Iris pigment epithelial cell (primary cell): ENCODE measurements at places on chromosomes 5 and 9.

GRCh38 chr5:153159616-153160015 is 330.9 kb upstream of the GRIA1 start:
- peak; percentile 23 for DNase-seq

GRCh38 chr5:143624465-143624864 is 187.5 kb upstream of the HMHB1 start:
- DNase-seq = no peak

DNA sequence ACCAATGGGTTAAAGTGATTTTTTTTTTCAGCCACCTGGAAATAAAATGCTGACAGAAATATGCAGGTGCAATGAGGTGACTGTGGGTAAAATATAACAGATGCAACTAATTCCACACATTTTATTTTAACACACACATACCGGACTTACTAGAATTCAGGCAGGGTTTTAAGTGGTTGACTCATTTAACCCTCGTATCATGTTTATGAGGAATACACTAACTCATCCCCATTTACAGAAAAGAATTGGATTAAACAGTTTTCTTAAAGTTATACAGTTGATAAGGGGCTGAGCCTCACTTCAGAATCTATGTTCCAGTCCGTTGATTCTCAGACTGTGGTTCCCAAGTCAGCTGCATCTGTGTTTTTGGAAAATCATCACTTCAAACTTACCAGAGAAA is 207.5 kb downstream of the CHSY3 start:
- no peak for DNase-seq

DNA sequence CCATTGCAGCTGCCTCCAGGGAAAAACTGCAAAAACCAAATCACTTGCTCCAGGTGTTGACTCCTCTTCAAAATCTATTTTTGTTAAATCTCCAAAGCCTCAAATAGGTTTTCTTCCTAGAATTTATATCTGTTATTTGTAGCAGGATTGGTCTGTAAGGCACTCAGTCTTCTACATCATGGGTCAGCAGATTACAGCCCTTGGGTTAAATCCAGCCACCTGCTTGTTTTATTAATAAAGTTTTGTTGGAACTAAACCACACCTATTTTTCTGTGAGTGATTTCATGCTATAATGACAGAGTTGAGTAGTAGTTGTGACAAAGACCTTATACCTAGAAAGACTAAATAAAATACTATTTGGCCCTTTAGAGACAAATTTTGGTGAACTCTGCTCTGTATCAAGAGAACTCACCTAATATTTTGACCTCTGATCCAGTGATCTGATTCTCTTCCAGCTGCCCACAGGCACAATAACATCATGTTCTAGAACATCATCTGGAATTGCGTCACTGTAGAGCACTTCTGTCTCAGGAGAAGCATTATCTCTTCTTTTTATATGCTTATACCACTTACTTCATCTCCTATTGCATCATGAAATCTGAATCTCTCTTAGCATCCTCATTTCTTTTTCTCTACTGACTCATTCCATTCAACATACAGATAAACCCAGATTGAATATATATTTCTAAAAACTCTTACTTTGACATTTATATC is 130.1 kb downstream of the RPS23 start:
- DNase-seq = peak; percentile 96

DNA sequence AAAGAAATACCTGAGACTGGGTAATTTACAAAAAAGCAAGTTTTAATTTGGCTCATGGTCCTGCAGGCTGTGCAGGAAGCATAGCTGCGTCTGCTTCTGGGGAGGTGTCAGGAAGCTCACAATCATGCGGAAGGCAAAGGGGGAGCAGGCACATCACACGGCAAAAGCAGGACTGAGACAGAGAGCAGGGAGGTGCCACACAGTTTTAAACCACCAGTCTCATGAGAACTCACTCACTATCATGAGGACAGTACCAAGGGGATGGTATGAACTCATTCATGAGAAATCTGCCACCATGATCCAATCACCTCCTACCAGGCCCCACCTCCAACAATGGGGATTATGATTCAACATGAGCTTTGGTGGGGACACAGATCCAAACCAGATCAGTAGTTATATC is 96.2 kb downstream of the OSTF1 start:
- peak; percentile 10 for DNase-seq

GRCh38 chr5:120092649-120093048 is 371.5 kb upstream of the PRR16 start:
- no peak for DNase-seq

- DNase-seq = no peak
These were observed 62.2 kb upstream of the ST8SIA4 start for GRCh38 chr5:100965291-100965690.

DNA sequence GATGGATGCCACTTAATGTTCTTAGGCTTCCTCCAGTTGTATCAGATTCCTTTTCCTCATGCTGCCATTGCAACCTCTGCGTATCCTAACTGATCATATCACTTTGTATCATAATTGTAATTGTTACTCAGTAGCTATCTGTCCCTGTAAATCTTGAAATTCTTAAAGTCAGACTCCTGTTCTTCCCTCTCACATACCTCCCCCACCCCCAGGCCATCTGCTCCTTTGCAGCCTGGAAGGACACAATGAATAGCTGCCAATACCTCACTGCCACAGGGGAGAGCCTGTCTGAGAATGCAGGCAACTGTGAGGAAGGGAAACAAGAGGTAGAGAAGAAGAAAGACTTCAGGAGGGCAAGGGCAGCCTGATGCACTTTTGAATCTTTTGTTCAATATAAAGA is 228.5 kb downstream of the ENC1 start:
- DNase-seq = no peak

DNA sequence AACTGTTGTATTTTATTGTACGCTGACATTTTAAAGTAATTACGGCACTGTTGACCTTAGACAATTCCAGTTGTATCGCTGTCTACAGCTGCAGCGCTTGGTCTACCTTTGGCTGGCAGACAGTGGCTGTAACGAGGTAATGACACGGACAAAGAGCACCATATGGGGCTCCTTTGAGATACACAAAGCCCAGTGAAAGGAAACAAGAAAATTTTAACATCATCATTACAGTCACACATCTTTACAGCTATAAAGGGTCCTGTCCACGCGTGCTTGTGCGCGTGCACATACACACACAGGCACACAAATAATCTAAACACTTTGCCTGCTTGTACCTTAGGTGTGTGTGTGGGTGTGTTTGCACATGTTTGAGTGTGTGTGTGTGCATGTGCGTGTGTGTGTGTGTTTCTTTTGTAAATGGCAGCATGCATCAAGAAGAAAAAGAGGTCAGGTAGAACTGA is 946.0 kb downstream of the NR2F1-AS1 start:
- DNase-seq = no peak

GRCh38 chr5:122501089-122501435 is 189.0 kb downstream of the SNCAIP start:
- peak; percentile 8 for DNase-seq

GRCh38 chr5:147439254-147439653 is 70.6 kb downstream of the DPYSL3 start:
- DNase-seq = peak; percentile 48

DNA sequence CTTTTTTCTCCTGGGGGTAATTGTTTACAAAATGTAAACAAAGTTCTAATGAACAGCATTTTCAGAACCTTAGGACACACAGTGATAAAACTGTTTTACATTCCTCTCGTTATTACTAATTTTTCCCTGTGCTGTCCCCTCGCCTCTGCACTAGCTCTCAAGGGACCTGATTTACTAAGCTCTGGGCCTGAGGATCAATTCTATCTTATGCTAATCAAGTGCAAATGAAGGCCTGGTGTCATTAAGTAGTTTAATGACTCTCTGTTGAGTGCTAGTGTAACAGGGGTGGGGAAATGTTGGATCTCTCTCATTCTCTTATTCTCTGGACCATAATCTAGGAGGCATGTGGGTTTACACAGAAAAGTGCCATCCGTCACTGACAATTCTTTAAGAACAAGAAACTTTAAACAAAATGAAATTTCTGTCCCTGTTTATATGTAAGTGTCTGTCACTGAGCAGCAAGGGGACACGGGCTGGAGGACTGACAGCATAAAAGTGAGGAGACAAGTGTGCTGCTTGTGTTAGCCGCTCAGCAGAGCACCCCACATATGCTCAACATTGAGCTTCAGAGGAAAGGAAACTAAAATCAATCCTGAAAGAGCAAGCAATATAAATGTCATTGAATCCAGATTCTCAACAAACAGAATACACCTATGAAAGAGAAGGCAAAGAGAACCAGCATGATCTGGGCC is 115.4 kb downstream of the WDR41 start:
- no peak for DNase-seq

DNA sequence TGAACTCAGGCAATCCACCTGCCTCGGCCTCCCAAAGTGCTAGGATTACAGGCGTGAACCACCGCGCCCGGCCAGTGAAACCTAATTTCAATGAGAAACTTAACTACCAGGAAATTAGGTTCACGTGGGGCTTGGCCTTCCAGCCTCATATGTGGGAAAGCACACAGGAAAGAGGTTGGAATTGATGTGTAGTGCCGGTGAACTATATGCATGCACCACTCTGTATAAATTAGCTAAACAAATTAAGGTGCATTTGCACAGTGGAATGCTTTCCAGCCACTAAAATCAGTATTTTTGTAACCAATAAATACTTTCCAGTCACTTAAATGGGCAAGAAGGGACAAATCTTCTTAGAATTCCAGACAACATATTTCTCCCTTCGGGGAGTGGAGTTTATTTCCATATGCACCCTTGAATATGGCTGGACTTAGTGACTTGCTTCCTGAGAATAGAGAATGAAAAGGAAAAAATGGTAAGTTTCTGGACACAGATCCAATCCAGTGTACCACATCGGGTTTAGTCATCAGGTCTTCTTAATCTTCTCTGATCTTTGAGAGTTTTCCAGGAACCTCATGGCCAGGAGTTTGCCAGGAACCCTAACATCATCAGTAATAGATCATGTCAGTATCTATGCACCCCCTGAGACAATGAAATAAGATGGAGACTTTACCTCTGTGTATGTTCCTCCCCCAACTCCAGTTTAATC is 24.9 kb downstream of the ATOX1 start:
- DNase-seq = peak; percentile 62

- no peak for DNase-seq
These were observed 2.0 kb downstream of the DAB2 start for GRCh38 chr5:39422728-39423285.

GRCh38 chr5:112978836-112979235 is 2.2 kb downstream of the DCP2 start:
- no peak for DNase-seq

DNA sequence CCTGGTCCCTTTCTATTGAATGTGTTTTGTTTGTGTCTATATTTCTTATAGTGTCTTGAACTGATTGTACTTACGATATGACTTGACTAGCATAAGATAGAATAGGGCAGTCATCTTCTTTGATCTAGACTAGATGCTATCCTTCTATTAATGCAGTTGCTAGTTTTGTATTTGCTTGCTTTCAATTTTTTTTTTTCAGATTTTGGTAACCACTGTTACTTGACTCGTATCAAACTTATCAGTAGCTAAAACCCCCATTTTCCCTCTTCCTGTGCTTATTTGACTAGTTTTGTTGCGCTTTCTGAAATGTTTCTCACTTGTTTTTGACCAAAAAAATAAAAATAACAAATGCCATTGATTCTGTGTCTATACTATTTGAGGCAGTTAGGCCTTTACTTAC is 69.0 kb upstream of the CDKN2B start:
- DNase-seq = no peak

GRCh38 chr5:175466700-175467318 is 11.6 kb upstream of the SFXN1 start:
- DNase-seq = no peak

DNA sequence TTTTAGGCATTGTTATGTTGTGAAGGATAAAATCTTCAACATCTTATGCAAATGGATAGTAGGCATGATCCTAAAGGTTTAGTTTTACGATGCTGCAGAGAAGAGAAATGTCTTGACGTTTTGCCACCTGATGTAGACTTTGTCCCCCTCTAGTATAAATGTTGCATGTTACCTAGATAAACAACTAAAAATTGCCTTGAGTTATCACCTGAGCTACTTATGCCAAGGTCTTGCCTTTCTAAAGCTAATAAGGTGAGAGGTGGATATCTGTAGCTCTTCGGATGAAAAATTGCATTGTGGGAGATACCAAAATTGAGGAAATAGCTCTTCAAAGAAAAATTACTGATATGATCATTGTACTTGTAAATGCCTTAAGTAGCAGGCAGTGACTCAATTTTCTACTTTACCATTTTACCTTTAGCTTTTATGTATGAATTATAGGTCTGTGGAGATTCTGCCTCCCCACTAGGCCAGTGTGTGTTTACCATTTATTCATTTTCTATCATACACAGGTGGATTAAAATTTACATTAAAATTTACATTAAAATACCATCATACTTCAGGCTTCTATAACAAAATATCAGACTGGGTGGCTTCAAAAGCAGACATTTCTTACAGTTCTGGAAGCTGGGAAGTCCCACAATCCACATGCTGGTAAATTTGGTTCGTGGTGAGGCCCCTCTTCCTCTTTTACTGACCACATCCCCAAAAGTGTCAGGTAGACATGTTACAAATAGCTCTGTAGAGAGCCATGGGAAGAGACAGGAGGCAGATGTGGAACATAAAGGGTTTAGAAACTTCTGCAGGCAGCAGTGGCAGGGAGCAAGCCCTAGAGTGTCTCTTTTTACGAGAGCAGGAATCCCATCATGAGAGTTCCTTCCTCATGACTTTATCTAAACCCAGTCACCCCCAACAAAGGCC is 100.7 kb upstream of the ERBIN start:
- no peak for DNase-seq

GRCh38 chr9:124802426-124802825 is 25.5 kb downstream of the OLFML2A start:
- no peak for DNase-seq

- no peak for DNase-seq
These were observed 216.1 kb downstream of the COX7C start for GRCh38 chr5:86833868-86834267.

GRCh38 chr9:101587332-101588043 is 7.3 kb downstream of the PPP3R2 start:
- peak; percentile 31 for DNase-seq

GRCh38 chr5:158375531-158375930 is 516.6 kb upstream of the CLINT1 start:
- peak; percentile 35 for DNase-seq

GRCh38 chr9:137172901-137173795 is 1.3 kb upstream of the TMEM210 start:
- DNase-seq = no peak

DNA sequence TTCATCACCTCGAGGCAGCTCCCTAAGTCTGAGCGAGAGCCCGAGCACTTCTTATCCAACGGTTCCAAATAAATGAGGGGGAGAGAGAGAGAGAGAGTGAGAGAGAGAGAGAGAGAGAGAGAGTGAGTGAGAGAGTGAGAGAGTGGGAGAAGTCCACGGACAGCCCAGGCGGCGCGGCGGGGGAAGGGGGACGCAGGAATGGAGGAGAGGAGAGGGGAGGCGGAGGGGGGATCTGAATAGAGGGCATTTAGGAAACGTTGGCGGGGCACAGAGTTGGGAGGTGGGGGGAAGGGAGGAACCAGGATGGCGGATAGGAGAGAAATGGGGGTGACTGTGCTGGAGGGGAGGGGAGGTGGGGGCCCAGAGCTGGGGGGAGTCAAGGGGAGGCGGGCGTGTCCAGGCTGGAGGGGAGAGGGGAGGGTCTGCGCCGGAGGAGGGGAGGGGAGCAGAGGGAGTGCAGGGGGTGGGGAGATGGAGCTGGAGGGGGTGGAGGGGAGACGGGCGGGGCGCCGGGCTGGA is 398 bp upstream of the BASP1 start:
- DNase-seq = peak; percentile 67
